CMK (cell line): ENCODE measurements at places on chromosomes 3 and 15.

- DNase-seq = no peak
Measured at GRCh38 chr3:132622148-132622547, 25.1 kb downstream of the ACKR4 start.

GRCh38 chr3:185733980-185734724, 90.7 kb downstream of the IGF2BP2 start:
- DNase-seq = peak; percentile 7

GRCh38 chr15:37789881-37790280, 144.6 kb upstream of the TMCO5A start:
- DNase-seq = no peak

- no peak for DNase-seq
Measured at GRCh38 chr3:156377718-156378117, 177.2 kb downstream of the SSR3 start.

- no peak for DNase-seq
Measured at GRCh38 chr3:36937492-36937891, 7.4 kb downstream of the TRANK1 start.

- DNase-seq = no peak
Measured at GRCh38 chr15:39896846-39897245, 23.2 kb downstream of the GPR176 start.

DNA sequence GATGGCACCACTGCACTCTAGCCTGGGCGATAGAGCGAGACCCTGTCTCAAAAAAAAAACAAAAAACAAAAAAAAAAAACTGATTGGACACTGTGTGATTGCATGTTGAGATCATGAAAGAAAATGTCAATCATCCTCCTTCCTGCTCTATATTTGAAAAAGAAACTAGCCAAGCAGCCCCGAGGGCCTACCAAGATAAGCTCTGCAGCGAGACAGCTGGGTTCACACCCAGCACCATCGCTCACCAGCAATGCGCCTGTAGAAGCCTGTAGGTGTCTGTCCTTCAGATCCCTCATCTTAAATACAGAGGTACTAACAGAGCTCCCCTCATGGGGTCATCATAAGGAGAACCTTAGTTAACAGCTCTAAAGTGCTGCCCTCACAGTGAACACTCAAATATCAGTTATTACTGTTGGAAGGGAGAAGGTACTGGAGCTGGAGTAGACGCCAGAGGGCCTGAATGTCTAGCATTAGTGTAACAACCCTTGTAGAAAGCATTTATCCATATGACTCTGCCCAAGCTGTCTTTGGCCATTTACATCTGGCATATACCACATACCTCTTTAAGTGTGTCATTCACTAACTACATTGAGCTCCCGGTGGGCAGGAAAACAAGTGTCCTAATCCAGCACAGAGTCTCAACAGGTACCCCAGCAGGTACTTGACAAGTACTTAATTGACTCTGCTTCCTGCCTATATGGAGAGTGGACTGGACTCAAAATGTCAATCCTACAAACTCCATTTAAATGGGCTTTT, 22.9 kb downstream of the MYLK start:
- DNase-seq = no peak

DNA sequence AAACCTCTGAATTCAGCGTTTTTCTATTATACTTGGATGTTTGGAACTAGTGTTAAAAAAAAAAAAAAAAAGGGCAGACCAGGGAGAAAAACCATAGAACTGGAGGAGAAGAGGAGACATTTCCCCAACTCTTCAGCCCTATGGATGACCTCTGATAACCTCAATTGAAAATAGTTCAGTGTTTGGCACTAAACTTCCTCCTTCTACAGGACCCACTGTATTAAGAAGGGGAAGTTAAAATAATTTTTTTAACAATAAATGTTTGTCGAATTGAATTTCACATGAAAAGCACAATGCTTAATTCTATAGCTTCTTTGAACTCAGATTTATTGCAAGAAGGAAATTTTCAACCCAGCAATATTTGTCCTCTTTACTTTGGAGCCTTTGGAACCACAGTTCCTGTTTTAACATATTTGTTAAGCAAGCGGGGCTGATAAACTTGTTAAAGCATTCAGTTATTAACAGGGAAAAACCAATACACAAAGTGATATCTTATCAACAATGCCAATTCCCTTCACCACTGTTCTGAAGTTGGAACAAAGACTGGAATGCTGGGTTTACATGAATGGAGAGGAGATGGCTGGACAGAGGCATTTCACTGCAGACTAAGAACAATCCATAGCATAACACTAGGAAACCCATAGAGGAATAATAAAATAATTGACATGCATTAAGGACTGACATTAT, 3.1 kb upstream of the A4GNT start:
- DNase-seq = no peak

DNA sequence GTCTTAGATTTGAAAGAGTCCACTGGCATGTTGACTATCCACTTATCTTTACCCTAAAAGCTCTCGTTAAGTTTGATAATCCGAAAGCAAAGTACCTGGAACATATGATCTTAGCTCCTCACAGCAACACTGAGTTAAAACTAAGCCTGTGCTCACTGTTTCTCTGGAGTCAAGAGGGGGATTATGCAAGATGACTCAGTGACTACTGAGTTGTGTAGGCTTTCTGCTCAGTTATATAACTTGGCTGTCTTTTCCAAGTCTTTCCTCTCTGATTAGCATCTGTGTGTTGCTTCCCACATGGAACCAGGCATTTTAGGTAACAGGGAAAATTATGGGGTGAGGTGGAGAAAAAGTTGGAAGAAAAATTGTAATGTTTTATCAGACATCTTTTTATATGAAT, 31.2 kb upstream of the MYO5C start:
- no peak for DNase-seq
